HAP-1 (cell line): ENCODE measurements at places on chromosomes 4 and X.

DNA sequence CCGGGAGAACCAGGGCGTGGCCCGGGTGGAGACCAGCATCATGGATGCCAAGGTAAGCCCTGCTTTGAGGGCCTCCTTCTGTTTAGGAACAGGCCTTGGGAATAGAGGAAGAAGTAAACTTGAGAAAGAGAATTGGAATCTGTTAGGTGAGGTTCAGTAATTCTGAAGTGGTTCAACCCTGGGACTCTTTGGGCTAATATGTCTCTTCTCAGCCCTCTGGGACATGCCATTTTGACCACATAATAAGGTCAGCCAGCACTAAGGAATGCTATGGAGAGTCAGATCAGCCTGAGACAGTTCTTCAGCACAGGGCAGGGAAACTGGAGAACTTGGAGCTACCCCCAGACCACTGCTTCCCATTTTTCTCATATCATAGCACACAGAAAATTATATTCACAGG, 63.3 kb upstream of the PRPS1 start:
- DNase-seq: no peak

DNA sequence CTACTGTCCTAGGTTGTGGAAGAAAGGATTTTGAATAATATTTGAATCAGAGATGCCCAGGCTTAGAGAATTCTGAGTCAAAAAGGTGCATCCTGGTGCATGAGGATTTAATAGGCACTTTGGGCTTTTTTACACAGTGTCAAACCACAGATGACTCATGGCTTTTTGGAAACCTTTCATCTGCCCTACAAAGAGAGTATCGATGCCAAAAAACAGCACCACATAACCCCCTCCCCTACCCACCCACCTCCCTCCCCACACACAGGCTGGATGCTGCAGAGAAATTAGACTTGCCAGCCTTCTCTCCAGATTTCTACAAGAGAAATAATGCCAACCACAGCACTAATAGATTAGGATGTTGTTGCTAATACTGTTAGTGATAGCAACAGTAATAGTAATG, 779.3 kb downstream of the NLGN4X start:
- no peak for DNase-seq

GRCh38 chrX:55132416-55132815, 43.6 kb downstream of the PAGE2 start:
- no peak for DNase-seq

DNA sequence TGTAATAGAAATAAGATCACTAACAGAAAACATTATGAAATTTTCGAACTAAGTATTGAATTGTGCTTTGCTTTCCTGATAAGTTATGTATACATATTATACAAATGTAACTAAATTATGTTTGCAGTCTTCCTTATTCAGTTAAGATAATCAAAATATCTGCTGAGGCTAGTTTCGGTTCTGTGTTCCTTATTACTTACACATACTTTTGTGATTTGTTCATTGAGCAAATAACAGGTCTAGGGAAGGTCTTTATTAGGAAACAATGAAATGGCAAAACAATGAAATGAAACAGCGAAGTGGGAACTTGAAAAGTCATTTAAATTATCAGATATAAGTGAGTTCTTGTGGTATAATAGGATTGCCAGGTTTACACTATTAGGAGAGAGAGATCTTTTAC, 352.4 kb downstream of the GRIA2 start:
- DNase-seq: no peak

- DNase-seq: no peak
Measured at GRCh38 chr4:162921178-162921785, 245.4 kb downstream of the NAF1 start.

DNA sequence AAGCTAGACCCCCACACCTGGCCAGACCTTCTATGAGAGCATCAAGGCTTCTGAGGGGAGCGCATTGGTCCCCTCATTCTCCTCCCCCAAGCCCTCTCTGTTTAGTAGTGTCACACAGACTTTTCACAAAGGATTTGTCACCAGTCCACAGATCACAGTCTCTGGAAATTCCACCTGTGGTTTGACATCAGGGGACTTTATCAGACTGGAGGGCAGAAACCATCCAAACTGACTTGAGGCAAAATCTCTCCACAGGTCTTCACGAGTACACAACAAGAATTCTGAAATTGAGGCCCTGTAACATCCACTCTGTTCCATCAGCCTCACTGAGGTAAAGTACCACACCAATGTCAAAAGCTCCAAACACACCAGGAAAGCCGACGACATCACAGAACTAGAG, 112.5 kb downstream of the SH3KBP1 start:
- no peak for DNase-seq

- no peak for DNase-seq
Measured at GRCh38 chrX:119411959-119412358, 12.8 kb downstream of the SLC25A43 start.

DNA sequence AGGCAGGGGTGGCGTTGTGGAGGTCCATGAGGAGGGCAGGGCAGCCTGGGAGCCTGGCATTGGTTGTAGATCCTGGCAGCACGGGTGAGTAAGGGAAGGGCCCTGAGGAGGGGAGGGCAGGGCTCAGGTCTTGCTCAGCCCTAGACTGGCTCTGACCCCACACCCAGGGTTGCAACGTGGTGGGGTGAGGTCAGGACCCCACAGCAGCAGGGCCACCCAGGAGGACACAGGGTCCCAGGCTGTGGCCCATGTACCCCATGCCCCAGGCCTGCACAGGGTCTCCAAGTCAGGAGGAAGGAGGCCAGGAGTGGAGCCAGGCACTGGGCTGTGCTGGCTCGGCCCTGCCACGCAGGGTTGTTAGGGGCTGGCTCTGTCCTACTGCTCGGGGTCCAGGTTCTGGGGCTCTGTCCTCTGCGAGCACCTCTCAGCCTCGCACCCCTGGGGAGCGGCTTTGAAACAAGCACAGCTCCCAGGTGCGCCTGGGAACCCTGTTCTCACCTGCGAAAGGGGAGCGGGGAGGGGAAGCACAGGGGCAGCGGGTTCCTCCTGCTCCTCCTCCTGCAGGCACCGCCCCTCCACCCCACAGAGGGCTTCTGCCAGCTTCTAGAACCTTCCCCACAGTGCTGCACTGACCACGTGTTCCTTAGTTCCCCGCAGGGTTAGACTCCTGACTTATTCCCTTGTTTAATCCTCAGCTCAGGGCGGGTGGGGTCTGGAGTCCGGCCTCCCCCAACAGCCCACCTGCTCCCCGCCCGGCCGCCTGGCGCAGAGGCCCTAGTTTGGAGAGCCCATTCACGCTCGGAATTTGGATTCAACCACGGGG, 20.4 kb downstream of the MSANTD1 start:
- no peak for DNase-seq

- DNase-seq: no peak
Measured at GRCh38 chrX:135432881-135433521, 11.3 kb downstream of the SMIM10L2A start.

GRCh38 chr4:40055863-40056715, 561 bp upstream of the N4BP2 start:
- DNase-seq: peak; percentile 59

- DNase-seq: peak; percentile 6
Measured at GRCh38 chr4:184958127-184958922, 60.0 kb upstream of the HELT start.

DNA sequence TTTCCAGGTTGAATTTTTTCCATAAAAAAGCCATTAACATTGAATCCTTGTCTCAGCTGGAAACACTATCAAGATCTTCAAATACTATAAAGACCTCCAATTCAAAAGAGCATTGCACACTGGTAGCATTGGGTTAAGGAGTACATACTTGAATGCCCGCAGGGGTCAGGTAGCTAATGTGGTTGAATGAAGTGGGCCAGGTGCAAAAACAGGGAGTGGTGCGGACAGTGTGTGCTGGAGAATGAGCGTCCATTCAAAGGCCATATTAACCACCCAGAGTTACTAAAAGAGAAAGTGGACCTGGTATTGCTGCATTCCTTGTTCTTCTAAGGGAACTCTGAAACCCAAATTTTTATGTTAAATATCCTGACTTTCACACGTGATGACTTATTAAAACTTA, 91.6 kb downstream of the NYX start:
- DNase-seq: no peak
